ENCODE measurements at places on chromosomes 7 and 10. TPM values are rescaled to one million over a fixed set of nuclear protein-coding genes. Genes with fewer than 3 reads are reported as not detected.

GRCh38 chr10:126917375-126917774, 12.1 kb downstream of the DOCK1 start:
- H3K4me1 ChIP-seq = no peaks in the 10 kb centered on the region
- H3K27me3 ChIP-seq = no peaks in the 10 kb centered on the region
- H3K36me3 ChIP-seq = no peaks in the 10 kb centered on the region
- DNase-seq = no peak
- H3K4me3 ChIP-seq = no peak overlapping the region

DNA sequence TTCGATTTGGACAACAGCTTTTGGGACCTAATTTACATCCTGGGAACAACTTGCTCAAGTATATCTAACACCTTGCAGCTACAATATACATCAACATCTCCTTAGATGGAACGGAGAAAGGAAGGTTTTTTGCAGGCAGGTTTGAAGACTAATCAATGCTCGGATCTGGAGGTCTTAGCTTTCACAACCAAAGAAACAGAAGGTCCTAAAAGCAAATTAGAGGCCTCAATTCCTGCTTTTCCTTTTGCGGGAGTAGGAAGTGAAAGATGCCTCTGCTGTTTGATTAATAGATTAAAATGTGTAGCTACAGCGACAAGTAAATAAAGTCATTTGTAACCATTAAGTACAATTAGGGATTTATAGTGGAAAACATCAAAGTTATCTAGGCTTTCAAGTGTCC, 3.7 kb upstream of the SP8 start:
- H3K27me3 ChIP-seq = peaks cover 73% of the 10 kb centered on the region
- no peaks in the 10 kb centered on the region for H3K4me1 ChIP-seq
- DNase-seq = no peak
- no peak overlapping the region for H3K27ac ChIP-seq

DNA sequence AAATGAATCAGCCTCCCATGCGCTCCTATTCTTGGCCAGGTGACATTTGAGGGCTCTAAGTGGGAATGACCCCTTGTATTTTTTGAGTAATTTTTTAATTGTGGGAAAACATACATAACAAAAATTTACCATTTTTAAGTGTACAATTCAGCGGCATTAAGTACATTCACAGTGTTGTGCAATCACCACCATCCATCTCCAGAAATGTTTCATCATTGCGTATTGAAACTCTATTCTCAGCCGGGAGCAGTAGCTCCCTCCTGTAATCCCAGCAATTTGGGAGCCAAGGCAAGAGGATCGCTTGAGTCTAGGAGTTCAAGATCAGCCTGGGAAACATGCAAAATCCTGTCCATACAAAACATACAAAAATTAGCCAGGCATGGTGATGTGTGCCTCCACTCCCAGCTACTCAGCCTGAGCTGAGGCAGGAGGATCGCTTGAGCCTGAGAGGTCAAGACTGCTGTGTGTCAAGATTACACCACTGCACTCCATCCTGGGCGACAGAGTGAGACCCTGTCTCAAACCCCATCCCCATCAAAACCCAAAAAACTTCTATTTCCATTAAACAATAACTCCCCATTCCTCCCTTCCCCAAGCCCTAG, 2.5 kb downstream of the ANTXRL start:
- H3K4me3 ChIP-seq = no peak overlapping the region
- no peaks in the 10 kb centered on the region for H3K4me1 ChIP-seq
- H3K27ac ChIP-seq = no peak overlapping the region
- no peaks in the 10 kb centered on the region for H3K36me3 ChIP-seq
- no peak for DNase-seq

- H3K27me3 ChIP-seq = no peaks in the 10 kb centered on the region
- H3K4me1 ChIP-seq = no peaks in the 10 kb centered on the region
- no peaks in the 10 kb centered on the region for H3K36me3 ChIP-seq
- H3K27ac ChIP-seq = no peak overlapping the region
Observed at GRCh38 chr10:43192884-43193283, 54.6 kb downstream of the CSGALNACT2 start.

DNA sequence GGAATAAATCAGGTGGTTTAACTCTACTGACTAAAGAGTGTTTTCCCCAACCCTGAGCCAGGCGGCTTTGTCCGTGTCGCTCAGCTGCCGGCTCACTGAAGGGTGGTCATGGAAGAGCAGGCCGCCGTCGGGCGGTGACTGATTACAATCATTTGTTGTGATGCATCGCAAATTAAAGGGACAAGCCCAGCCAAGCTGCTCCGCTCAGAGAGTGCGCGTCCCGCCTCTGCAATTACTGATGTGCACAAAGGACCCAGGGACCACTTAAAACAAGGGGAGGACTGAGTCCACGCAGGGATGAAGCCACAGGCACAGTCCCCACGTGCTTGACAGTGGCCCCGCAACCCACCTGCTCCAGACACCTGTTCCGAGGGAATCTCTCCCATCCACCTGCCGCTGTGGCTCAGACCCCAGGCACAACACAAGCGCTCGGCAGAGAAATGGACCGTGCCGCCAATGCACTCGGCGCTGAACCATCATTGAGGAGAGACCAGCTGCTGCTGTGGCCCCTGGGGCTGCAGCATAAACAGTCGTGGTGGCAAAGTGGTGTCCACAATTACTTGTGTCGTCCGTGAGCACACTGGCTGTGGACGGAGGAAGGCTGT, 526.5 kb downstream of the PTPRN2 start:
- no peaks in the 10 kb centered on the region for H3K4me1 ChIP-seq
- no peaks in the 10 kb centered on the region for H3K27me3 ChIP-seq
- H3K27ac ChIP-seq = no peak overlapping the region
- DNase-seq = no peak
- no peak overlapping the region for H3K4me3 ChIP-seq
- H3K36me3 ChIP-seq = no peaks in the 10 kb centered on the region

GRCh38 chr10:107059068-107059804, 105.3 kb downstream of the SORCS1 start:
- no peaks in the 10 kb centered on the region for H3K36me3 ChIP-seq
- no peak overlapping the region for H3K4me3 ChIP-seq
- H3K27me3 ChIP-seq = no peaks in the 10 kb centered on the region

DNA sequence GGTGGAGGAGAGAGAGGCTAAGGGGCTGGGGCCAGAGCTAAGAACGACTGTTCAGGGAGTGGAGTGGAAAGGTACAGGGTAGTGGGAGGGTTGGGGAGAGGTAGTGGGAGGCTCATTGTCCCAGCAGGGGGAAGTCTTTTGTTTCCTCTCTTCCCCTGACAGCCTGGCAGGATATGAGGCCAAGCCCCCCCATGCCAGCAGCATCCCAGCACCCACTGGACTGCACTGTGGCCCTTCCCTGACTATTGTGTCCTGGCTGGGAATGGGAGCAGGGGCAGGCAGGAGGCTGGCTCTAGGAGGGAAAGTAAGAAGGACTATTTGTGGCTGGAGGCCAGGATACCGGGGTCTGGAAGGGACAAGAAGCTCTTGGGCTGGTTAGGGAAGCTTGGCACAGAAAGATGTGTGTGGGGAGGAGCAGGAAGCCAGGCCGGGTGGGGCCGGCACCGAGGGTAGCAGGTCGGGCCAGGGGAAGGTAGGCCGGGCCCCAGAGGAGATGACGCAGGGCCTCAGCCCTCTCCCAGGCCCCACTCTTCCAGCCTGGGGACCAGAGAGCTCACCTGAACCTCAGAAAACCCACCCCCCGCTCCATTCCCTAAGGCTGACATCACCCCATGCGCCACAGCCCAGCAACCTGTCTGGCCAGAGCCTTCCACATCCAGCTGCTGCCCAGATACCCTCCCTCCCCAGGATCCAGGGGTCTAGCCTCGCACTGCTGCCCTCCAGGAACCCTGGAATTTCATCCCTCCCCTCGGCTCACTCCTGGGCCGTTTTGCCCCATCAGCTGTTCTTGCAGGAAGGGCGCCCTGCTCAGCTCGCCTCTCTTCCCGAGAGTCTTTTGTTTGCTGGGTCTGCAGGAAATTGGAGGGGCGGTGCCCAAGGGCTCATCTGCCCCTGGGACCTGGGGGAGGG, 8.8 kb upstream of the EPHB4 start:
- peaks cover 16% of the 10 kb centered on the region for H3K4me1 ChIP-seq
- no peaks in the 10 kb centered on the region for H3K27me3 ChIP-seq

DNA sequence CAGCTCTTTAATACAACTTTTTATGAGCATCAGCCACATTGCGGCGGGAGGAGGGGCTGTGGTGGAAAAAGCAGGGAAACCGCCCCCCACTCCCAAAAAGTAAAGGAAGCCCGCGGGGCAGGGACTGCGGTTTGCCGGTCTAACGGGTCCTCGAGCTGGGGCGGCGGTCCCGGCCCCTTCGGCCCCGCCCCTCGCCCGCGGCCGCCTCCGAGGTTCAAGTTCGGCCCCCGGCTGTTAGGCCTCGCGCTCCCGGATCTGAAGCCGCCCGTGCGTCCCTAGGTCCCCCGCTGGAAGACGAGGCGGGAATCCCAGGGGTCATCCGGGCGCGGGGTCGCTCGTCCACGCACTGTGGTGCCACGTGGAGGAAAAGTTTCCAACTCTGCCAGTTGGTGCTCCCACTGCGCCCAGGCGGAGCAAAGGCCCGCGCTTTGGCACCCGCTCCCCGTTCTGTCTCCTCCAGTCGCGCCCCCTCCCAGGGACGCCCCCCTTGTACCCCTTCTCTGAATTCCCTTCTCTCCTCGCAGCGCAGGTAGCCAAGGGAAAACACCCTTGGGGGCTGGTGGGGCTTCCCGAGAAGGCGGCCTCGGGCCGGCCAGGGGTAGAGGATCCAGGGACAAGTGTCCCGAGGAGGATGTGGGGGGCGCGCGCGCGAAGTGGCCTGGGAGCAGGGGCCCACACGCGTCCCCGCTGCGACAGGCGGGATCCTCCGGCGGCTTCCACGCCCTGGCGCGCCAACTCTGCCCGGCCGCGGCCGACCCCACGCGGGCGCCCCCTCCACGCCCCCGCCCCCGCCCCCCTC, 798 bp upstream of the AUTS2 start:
- peak; percentile 76 for DNase-seq
- peak overlapping the region; percentile 66 for H3K4me3 ChIP-seq
- H3K36me3 ChIP-seq = no peaks in the 10 kb centered on the region

- no peak overlapping the region for H3K27ac ChIP-seq
- DNase-seq = no peak
- H3K27me3 ChIP-seq = no peaks in the 10 kb centered on the region
- H3K36me3 ChIP-seq = no peaks in the 10 kb centered on the region
- no peak overlapping the region for H3K4me3 ChIP-seq
- no peaks in the 10 kb centered on the region for H3K4me1 ChIP-seq
Observed at GRCh38 chr7:102063690-102064180, 222.9 kb upstream of the SH2B2 start.

GRCh38 chr10:58384544-58384998, 639 bp upstream of the TFAM start:
- H3K27ac ChIP-seq = peak overlapping the region; percentile 78
- no peak for DNase-seq
- H3K36me3 ChIP-seq = peaks cover 7% of the 10 kb centered on the region
- no peaks in the 10 kb centered on the region for H3K4me1 ChIP-seq
- no peaks in the 10 kb centered on the region for H3K27me3 ChIP-seq
- H3K4me3 ChIP-seq = peak overlapping the region; percentile 51

OPN1SW gene
- not detected for total RNA-seq

PDZD7 gene
- 0.19 TPM for total RNA-seq

OR6B1 gene
- not detected for total RNA-seq

Data from pancreas (tissue), 10 donors.